ENCODE measurements at places on chromosomes 12 and 14.

DNA sequence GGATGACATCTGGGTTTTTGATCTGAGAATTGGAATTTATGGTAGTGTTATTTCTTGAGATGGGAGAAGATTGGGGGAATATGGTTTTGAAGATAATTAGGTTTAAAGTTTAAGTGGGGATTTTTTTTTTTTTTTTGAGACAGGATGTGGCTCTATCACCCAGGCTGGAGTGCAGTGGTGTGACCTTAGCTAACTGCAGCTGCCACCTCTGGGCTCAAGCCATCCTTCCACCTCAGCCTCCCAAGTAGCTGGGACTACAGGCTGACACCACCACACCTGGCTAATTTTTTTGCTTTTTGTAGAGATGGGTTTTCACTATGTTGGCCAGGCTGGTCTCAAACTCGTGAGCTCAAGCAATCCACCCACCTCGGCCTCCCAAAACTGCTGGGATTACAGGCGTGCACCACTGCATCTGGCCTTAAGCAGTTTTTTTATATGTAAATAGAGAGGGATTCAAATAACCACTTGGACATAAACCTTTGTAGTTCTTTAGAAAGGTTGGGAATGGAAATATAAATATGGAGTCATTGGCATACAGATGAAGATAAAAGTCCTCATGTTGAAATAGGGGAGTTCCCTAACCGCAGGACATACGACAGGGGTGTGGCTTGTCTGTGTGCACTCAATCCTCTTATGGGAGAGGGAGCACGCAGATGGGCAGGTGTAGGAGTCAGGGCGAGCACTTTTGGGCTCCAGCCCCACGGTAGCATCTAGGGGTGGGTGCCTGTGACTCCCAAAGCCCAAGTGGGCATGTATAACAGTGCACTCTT lies 4.7 kb downstream of the LIN52 start:
- DNase-seq: no peak

DNA sequence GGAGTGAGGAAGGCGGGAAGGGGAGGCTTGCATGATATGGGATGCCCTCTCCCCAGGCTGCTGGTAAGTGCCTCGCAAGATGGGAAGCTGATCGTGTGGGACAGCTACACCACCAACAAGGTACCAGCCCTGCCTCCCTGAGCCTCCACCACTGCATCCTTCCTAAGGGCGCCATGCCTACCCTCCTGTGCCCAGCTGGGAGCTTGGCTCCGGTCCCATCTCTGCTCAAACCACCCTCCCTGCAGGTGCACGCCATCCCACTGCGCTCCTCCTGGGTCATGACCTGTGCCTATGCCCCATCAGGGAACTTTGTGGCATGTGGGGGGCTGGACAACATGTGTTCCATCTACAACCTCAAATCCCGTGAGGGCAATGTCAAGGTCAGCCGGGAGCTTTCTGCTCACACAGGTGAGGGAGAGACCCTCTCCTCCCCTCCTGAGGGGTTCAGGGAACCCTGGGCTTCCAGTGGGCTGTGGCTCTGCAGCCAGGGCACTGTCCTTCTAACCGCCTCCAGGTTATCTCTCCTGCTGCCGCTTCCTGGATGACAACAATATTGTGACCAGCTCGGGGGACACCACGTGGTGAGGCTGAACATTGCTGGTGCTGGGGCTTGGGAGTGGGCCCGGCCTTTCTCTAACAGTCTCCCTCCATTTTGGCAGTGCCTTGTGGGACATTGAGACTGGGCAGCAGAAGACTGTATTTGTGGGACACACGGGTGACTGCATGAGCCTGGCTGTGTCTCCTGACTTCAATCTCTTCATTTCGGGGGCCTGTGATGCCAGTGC lies 2.6 kb downstream of the GNB3 start:
- DNase-seq: no peak

DNA sequence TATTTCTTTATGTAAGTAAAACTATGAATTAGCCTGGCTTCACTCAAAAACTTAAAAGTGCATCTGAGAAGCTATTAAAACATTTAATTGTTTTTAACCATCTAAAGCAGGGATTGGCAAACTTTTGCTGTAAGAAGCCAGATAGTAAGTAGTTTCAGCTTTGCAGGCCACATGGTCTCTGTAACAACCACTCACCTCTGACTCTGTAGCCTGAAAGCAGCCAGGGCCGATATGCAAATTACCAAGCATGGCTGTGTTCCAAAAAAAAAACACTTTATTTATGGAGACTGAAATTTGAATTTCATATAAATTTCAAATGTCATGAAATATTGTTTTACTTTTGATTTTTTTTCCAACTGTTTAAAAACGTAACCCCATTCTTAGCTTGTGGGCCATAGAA lies 95.3 kb downstream of the CIT start:
- DNase-seq: no peak

DNA sequence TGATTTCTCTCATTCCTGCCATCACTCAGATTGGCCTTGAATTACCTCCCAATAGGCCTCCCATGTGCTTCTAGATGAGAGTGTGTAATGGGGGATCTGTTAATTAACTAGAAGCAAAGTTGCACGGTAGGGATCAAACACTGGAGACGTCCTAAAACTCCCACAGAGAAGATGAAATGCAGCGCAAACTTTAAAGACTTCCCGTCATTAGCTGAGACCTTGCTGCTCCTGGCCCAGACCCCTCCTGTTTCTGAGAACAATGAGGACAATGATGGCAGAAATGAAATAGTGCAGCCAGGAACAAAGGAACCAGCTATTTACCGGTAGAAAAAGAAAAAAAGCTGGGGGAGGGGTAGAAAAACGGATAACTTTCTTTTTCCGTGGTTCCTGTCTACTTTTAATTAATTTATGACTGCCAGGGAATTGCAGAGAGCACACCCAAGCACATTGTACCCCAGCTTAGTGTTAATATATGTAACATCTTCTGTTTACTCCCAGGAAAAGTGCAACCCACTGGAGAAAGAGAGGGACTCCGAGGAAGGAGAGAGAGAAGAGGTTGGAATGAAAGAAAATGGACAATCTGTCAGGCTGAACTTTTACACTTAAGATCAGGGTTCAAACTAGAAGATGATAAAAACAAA lies 280.7 kb upstream of the SOX5 start:
- DNase-seq: no peak

DNA sequence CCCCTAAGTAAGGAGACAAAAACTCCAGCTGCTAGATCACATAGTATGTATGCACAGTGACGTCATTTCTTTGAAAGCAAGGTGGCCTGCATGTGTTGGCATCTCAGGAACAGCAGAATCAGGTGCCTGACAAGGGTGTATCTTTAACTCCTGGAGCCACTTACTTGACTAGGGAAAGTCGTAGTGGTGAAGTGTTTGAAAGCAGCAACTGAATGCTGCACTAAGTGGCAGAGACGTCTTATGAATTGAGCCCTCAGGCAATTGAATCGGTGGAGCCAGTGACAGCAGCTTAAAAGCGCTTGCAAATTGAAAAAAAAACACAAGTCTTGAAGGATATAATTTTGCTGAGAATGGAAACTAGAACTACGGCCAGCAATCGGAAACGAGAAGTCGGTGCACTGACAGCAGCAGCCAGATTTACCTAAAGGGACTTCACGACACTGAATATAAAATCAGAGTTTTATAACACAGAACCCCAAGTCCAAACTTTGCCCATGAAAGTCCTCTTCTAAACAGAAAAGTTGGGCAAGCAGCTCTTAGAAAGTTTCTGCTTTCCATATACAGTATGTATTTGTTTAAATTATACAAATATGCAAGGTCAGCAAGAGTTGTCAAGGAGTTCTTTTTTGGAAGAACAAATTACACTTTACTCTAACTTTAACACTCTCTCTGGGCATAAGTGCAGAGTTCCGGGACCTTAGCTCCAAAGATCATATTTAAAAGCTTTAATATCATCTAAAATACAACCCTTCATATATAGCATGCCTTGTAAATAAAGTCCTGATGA lies 1.1 kb downstream of the IGF1 start:
- DNase-seq: no peak

DNA sequence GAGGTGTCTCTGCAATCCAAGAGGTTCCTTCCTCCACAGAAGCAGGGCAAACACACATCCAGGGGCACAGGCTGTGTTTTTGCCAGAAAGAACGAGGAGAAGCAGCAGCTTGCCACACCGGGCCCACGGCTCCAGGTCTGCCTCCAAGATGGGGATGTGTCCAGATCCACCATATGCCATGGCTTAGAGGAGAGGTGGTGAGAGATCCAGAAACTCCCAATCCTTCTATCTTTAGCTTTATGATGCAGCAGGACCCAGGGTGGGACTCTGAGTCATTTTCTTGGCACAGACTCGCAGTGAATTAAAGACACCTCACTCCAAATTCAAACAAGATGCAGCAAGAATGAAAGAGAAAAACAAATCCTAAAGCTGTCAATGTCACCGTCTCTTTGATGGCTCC lies 481.4 kb upstream of the TMEM132C start:
- DNase-seq: no peak

DNA sequence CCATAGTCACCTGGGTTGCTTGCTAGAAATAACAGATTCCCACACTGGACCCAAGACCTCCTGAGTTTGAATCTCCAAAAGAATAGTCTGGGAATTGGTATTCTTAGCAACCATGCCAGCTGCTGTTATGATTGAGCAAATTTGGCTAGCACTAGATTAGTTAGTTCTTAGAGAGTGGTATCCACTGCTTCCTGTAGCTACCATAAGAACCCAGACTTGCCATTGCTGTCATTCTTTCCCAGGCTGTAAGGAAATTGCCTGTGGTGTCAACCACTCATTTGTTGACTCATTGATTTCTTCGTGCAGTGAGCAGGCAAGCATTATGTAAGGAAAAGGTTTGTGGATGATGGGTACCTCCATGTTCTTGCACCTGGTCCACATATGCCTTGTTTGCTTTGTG lies 201.8 kb upstream of the RGS6 start:
- no peak for DNase-seq

GRCh38 chr12:11723993-11724392 lies 74.5 kb downstream of the ETV6 start:
- no peak for DNase-seq

DNA sequence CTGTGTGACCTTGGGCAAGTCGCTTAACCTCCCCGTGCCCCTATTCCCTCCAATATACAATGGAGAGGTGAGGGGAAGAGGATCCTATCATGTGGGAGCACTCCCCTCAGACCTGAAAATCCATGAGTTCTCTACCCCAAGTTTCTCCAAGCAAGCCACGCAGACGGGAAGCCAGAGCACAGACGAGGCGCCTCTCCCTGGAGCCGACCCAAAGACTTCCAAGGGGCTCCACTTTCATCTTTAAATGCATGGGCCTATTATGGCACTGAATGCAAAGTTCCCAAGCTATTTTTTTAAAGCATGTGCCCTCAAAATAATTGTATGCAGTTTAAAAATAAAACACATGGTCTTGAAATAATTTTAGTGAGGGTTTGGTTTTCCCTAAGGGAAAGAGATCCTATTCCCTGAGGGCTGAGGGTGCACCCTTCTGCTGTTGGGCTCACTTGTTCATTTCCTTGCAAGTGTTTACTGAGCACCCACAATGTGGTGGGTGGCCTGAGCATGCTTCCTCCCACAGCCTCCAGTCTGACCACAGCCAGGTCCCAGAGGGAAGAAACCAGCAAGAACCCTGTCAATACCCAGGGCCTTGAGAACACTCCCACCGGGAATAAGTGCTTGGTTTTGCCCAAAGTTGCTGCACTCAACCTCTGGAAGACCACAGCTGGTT lies 14.6 kb downstream of the CMKLR1 start:
- DNase-seq: no peak

Data from activated T-cell treated with anti-CD3 and anti-CD28 coated beads for 48 hours (primary cell).